Femur (tissue), 1 donor: ENCODE measurements at places on chromosomes 3 and 15.

DNA sequence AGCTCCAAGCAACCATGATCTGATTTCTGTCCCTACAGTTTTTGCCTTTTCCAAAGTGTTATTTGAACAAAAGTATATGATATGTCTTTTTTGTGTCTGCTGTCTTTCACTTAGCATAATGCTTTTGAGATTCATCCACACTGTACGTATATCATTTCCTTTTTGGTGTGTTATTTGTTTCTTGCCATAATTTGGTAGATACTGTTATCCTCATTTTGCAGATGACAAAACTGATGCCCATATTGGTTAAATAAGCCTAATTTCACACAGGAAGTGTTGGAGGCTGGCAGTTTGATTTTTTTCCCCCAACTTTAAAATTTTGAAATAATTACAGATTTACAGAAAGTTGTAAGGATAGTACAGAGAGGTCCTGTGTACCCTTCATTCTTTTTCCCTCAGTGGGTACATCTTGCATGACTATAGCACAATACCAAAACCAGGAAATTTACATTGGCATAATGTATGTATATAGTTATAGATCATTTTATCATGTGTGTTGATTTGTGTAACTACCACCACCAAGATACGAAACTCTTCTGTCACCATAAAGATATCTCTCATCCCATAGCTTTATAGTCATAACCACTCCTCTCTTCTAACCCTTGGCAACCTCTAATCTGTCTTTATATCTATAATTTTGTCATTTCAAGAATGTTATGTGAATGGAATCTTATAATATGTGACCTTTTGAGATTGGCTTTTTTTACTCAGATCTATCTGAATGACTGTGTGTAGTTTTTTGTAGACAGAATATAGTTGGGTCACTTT is 55.6 kb downstream of the RASA2 start:
- DNase-seq: no peak

GRCh38 chr3:15633766-15634598 is 32.4 kb downstream of the BTD start:
- DNase-seq: peak; percentile 55

- DNase-seq: no peak
Observed at GRCh38 chr3:9222956-9223639, 26.3 kb downstream of the SRGAP3 start.

- DNase-seq: no peak
Observed at GRCh38 chr3:37787153-37787867, 74.4 kb upstream of the CTDSPL start.
